Endothelial cell of umbilical vein (primary cell): ENCODE measurements at places on chromosomes 4 and X.

GRCh38 chrX:56233682-56234081 is 1.5 kb downstream of the KLF8 start:
- no peak for DNase-seq

DNA sequence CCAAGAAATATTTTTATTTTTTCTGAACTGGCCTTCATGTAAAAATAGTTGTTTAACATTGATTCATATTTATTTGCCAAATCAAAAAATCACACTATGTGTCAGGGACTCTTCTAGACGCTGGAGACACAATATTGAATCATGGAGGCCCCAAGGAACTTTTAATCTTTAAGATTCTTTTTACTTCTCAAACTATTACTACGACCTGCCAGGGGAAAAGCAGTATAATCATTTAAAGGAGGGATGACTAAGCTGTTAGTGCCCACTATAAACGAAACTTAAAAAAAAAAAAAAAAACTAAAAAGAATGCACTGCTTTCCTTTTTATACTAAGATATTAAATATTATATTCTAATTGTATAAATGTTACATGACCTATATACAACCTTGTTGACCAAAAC is 84.7 kb downstream of the PPA2 start:
- DNase-seq = no peak

DNA sequence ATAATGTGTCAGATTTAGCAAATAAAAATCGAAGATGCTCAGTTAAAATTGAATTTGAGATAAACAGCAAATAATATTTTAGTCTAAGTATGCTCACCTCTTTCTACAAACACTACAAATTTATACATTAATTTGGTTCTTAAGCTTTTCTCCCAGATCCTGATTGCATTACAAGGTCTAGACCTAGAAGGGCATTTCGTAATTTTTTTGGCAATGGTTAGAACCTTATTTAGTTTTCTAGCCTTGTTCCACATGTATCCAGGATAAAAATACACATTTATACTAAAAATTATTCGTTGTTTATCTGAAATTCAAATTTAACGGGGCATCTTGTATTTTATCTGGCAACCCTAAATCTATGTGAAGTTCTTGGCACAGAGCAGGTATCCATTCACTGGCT is 2.5 kb upstream of the CDKL5 start:
- no peak for DNase-seq

GRCh38 chr4:128841402-128841801 is 31.9 kb downstream of the JADE1 start:
- DNase-seq = no peak

DNA sequence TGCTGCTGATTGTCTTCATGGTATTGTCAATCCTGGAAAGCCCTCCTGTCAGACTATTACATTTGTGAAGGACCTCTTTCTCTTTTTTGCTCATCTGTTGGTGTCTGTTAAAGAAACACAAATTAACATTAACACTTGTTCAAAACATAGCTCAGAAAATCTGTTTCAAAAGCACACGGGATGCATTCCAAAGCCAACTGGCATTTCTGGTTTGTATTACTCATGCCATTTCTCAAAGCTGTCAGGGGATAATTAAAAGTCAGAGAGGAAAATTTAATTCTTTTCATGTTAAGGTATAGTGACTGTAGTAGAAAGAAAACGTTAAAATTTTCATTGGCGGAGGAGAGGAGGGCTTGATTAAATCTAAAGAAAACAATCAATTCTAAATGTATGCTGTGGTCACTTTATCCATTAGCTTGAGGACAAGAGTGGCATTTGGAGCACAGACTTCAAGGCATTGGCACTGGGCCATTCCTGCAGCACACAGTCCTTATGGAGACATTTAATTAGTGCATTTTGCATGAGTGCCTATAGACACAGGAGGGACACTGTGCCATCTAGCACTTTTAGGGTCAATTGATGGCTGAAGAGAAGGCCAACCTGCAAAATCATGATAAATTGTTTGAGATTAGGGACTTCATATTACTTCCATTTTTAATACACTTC is 21.2 kb upstream of the GLRA2 start:
- DNase-seq = no peak

DNA sequence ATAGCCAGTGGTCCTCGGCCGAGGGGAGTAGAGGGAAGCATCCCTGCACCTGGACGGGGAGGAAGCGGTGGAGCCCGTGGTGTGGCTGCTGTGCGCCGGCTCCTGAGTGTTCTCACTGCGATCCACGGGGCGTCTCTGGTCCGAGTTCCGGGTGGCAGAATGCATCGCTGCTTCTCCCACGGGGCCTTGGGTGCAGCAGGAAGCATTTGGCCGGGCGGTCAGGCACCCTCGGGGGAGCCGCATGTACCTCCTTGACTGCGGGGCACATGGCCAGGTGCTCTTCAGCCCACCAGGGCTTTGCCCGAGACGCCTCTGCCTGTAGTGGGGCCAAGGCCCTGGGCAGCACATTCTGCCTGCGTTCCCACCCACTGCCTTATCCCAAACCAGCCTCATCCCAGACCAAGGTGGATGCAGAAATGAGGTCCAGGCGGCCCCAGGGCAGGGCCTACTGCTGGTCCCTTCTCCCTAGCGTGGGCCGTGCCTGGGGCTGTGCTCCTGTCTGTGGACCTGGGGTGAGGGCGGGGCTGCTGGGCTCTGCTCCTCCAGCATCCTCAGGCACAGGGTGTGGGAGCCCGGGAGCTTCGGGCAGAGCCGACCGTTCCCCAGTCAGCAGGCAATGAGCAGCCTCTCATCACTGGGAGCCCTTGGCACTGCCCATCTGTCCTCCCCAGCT is 27.5 kb downstream of the NKX1-1 start:
- DNase-seq = no peak

DNA sequence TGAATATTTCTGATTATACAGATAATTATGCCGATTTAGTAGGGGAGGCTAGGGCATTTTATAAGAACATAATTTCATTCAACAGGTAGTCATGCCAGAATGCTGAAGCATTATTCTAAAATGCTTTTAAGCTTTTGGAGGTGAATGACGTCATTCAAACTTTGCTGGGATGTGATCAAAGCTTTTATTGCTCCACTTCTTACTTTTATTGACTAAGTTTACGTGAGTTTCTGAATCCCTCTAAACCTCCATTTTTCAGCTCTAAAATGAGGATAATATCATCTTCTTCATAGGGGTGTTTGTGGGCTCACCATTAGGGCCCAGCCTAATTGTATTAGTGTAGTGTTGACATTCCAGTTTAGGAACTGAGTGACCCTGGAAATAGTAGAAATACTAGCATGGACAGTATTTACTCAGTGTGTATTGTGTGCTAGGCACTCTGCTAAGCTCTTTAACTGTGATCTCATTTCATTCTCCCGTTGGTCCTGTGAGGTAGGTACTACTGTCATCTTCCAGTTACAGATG is 3.0 kb downstream of the WWC2 start:
- no peak for DNase-seq

- DNase-seq = no peak
These were observed 56.8 kb downstream of the TSPAN7 start for GRCh38 chrX:38618180-38618579.

GRCh38 chrX:77174680-77175519 is 272.3 kb upstream of the FGF16 start:
- DNase-seq = no peak

DNA sequence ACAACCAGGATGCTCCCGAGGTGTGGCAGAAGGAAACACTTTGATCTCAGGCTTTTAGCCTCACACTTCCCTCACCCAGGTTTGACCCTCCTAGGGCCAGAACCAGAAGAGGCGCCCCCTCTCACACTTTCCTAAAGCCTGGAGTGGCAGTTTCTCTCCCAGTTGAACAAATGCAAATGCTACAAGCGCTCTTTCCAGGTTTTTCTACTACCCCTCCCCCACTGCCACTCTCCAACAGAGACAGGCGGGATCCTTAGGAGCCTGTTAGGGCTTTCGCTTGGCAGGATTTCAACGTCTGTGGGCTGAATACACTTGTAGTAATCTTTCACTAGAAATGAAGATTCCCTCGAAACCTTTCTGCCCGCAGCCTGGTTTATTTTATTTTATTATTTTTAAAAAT is 2.4 kb downstream of the TSC22D3 start:
- no peak for DNase-seq

DNA sequence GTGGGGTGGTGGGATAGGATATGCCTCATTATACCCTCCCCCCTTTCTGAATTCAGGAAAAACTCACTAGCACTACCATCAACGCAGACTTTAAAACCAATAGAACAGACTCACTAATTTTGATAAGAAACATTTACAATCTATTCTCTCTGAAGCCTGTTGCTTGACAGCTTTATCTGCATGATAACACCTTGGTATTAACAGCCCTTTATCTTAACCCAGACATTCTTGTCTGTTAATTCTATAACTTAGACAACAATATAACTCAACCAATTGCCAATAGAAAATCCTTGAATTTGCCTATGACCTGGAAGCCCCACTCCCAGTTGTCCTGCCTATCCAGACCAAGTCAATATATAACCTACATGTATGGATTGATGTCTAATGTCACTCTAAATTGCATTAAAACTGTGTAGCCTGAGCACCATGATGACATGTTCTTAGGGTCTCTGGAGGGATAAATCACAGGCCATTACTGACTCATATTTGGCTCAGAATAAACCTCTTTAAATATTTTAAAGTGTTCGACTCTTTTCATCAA is 1.5 kb upstream of the UGT2A3 start:
- no peak for DNase-seq

GRCh38 chrX:9897761-9898161 is 69.4 kb upstream of the CLDN34 start:
- DNase-seq = no peak

GRCh38 chr4:17301266-17301665 is 210.6 kb downstream of the QDPR start:
- no peak for DNase-seq

- no peak for DNase-seq
These were observed 88.5 kb downstream of the PHKA2 start for GRCh38 chrX:18895189-18895951.

DNA sequence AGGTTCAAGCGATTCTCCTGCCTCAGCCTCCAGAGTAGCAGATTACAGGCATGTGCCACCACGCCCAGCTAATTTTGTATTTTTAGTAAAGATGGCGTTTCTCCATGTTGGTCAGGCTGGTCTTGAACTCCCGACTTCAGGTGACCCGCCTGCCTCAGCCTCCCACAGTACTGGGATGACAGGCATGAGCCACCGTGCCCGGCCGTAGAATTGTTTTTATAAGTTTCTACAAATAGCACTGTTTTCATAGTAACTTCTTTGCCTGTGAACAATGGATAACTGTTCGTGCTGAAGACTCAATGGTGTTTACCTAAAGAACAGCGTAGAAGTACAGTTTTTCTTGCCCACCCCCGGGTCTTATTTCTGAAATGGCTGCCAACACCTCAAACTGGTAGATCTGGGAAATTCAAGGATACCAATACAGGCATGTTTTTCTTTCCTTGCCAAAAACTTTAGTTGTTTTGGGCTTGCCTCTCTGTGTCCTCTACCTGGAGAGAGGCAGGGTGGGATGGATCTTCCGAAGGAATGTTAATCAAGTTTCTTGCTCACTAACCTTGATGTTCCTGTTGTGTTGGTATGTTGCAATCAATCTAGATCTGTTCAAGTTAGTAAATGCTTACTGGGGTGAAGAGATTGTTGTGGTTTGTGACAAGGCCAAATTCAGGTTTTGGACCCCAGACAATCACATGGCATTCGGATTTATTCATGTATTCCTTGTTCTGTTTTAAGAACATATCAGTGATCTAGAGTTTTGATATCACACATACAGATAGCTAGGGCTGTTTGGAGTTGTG is 2.8 kb upstream of the RUFY3 start:
- no peak for DNase-seq

DNA sequence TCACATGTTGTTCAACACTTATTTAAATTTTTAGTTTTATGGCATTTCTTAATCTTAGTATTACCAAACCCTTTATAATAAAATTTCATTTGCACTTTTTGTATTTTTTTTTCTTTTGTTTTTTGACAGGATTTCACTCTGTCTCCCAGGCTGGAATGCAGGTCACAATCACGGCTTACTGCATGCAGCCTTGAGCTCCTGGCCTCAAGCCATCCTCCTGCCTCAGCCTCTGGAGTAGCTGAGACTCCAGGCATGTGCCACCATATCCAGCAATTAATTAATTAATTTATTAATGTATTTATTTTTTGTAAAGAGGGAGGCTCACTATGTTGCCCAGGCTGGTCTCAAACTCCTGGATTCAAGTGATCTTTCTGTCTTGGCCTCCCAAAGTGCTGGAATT is 133.4 kb downstream of the ADGRL3 start:
- DNase-seq = no peak

- peak; percentile 58 for DNase-seq
These were observed 1.6 kb downstream of the PCDH10 start for GRCh38 chr4:133150486-133151340.

DNA sequence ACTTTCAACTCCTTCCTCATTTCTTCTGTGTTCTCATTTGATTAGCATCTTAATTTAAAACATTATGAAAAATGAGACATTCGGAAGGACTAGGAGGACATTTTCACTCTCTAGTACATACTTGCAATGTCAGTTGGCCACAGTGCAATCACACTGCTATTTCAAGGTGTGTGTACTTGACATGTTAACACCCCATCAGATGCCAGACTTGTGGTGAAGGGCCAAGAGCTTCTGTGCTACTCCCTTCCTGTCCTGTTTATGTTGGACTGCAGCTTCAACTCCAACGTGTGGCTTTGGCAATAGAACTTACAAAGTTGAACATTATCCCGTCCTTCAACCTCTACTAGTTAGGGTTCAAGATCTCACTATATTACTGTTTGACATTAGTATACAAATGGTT is 221.0 kb downstream of the PALLD start:
- DNase-seq = no peak

GRCh38 chr4:173509036-173510001 is 20.7 kb downstream of the HAND2 start:
- DNase-seq = no peak
